ENCODE measurements at places on chromosomes 2 and 18.

DNA sequence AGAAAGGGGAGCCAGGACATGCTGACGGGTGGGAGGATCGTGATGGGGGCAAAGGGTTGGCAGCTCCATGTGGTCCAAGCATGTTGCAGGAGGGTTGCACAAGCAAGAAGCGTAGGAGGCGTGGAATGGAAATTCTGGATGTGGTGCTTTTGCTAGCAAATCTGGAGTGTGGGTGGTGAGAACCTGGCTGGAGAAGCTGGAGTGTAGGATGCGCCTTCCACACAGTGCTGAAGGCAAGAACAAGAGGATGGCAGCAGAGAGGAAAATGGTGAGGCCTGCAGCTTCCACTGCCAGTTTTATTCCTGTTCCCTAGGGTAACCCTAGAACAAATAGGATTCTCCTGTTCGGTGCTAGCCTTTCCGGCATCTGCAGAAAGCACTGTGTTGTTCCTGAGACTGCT is 22.4 kb downstream of the CREG2 start:
- no peak for DNase-seq

DNA sequence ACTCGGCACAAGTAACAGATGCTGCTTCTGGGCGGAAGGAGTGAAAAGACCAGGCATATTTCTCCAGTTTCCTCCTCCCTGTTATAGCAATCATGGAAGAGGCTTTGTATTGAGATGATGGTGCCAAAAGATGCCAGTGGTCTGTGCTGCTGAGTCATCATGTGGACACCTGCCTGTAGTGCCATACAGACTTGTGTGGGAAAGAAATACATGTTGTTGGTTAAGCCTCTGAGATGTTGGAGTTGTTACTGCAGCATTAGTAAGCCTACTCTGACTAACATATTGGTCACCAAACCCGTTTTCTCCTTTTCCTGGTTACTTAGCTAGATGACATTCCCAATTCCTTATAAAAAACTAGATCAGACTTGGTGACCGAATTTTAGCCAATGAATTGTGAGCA is 356.9 kb downstream of the ZNF521 start:
- no peak for DNase-seq

DNA sequence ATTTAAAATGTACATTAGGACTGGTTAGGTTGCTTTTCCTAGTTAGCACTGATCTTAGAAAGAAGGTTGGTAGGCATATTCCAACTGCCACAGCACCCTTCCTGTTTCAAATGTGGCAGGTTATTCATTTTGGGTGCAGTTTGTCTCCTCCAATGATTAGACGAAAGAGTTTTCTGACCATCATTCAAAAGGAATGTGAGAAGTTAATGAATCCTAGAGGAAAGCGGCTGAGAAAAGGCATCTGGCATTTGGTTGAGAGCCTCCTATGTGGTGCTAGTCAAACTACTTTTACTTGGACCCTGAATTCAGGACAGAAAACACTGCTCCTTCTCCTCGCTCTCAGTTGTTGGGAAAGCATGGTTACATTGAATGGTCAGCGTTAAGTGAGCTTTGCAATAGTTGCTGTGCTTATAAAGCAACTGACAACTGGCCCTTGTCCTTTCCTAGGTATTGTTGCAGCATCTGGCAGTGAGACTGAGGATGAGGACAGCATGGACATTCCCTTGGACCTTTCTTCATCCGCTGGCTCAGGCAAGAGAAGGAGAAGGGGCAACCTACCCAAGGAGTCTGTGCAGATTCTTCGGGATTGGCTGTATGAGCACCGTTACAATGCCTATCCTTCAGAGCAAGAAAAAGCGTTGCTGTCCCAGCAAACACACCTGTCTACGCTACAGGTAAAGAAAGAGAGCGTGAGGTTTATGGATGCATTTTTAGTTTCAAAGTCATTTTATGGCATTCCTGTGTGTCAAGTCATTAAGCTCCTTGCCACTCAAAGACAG is 6.1 kb downstream of the TGIF1 start:
- DNase-seq, result no peak

DNA sequence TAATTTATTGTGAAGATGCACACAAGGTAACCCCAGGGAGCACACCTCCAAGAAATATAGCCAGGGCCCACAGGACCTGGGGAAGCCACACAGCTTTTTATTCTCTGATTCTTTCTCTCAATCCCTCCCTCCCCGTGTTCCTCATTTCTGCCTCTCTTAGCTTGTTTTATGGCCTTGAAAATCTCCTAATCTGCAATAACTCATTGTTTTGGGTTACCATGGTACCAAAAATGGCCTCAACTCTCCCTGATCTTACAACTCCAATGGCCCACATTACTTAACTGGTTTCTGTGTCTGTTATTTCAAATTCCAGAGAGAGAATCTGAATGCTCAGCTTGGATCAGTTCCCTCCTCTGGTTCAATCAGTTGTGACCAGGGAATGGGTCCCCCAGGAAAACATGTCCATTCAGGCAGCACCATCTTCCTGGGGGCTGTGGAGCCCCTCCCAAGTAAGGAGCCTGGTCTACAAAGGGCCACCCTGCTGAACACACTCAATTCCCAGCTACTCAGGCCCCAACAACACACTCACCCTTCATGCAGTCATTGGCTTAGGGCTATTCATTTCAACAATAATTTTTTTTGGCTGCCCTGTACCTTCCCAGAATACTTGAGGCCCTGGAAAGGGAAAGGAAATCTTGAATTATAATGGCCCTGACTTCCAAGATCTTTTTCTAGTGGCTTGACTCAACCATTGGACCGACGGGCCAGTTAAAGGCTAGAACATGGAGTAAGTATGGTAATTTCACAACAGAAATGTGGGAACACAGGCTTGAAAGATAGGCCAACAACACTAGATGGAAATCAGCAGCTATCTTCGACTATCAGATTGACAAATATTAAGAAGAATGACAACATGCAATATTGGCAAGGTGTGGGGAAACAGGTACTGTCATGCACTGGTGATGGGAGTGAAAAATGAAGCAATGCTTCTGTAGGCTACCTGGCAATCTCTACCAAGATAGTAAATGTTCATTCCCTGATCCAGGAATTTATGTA is 41.6 kb upstream of the ST3GAL5 start:
- DNase-seq, result no peak

GRCh38 chr18:74311000-74311399 is 4.6 kb upstream of the C18orf63 start:
- no peak for DNase-seq

- DNase-seq, result no peak
These were observed 12.0 kb downstream of the UGP2 start for GRCh38 chr2:63853527-63854310.

DNA sequence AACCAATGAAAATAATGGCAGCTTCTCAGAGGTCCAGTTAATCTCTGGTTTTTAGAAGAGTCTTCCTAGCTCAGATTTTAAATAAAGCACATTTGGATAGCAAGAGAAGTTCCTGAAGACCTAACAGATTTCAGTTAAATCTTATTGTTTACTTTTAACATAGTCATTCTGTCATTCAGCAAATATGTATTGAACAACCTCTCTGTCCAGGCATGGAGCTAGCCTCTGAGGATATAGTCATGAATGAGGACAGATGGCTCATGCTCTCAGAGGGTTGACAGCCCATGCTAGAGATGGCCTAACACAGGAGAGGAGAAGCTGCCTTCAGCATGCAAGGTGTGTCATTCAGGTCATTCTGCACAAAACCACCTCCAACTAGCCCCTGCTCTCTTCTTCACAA is 6.2 kb downstream of the CCBE1 start:
- peak; percentile 23 for DNase-seq

- DNase-seq, result no peak
These were observed 28.4 kb downstream of the MBD5 start for GRCh38 chr2:148049284-148049683.

DNA sequence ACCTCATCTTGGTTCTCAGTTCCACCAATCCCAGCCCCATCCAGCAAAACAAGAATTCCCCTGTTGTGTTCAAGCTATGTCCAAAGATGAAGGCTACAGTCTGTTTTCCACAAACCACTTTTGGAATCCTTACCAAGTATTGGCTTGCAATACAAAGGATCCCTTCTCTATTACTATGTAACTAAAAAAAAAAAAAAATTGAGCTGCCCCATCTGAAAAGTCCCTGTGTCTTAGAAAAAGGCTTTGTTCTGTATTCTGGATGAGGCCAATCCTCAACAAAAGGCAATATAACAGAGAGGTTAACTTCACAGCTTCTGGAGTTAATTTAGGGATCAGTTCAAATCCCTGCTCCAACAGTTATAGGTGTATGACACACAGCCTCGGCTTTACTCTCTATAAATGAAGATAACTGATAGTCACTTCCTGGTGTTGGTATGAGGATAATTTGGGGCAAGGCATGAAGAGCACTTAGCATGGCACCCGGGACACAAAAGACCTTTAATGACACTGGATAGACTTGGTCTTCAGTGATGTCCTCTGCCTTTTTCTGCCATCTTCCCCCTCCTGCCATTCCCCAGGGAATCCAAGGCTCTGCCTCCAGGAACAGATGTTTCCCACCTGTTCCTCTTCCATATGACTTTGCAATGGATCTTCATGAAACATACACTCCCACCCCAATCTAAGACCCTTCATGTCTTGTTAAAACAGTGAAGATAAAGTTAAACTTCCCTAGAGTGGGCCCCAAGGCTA is 61.2 kb upstream of the ATL2 start:
- no peak for DNase-seq

DNA sequence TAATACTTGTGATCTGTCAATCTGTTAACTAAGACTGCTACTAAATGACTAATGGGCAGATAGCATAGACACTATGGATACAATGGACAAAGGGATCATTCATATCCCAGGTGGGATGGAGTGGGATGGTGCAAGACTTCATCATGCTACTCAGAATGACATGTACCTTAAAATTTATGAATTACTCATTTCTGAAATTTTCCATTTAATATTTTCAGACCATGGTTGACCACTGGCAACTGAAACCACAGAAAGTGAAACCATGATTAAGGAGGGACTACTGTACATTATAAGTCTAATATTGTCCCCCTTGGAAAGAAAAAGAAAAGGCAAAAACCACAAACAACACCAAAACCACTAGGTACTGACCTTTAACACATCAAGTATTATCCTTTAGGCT is 247.0 kb upstream of the SYT4 start:
- no peak for DNase-seq

All from COR-L47 (cell line).